Muscle of leg (tissue), 16 donors: ENCODE measurements at places on chromosomes 7 and 10.

DNA sequence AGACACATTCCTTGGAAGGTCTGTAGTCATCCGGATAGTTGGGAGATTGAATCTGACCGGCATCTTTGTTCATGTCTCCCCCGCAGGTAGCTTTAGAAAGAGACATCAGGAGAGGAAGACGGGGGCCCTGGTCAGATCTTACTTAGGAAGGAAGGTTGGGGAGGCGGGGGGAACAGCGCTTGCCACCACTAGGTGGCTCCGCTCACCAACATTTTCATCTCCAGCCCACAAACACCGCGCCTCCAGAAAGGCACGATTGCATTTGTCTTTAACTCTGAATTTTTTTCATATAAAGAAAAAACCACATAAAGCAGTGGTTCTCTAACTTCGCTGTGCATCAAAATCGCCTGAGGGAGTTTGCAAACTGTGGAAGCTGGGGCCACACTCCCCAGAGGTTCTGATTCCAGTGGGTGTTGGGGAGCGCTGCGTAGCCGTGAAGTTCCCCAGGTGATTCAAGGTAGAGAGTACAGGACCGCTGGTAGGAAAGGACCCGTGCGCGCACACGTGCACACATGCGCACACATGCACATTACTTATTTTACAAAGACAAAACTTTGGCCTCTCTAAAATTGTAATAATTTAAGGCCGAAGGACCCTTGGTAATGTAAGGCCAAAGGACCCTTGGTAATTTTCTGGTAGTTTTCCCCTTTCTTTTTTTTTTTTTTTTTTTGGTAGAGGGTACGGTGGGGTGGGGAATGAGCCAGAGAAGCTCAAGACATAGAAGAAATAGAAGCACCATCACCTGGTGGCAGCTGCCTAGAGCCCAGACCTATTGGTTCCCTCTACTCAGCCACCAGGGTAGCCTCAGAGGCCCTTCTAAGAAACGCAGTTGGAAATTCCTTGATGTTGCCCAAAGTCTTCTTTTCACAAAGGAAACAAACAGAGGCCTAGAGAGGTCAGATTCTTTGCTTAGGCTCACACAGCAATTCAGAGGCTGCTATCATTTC lies 37.4 kb upstream of the OPALIN start:
- H3K4me3 ChIP-seq: no peak overlapping the region
- peaks cover 19% of the 10 kb centered on the region for H3K4me1 ChIP-seq
- no peaks in the 10 kb centered on the region for H3K36me3 ChIP-seq
- peak; percentile 85 for DNase-seq
- H3K27me3 ChIP-seq: peaks cover 54% of the 10 kb centered on the region
- no peak overlapping the region for H3K27ac ChIP-seq

- no peaks in the 10 kb centered on the region for H3K36me3 ChIP-seq
- no peak overlapping the region for H3K4me3 ChIP-seq
- peak overlapping the region; percentile 64 for H3K27ac ChIP-seq
- H3K4me1 ChIP-seq: peaks cover 13% of the 10 kb centered on the region
Measured at GRCh38 chr10:3623746-3624145, 161.3 kb downstream of the KLF6 start.

GRCh38 chr7:71574153-71574860 lies 442.4 kb downstream of the GALNT17 start:
- no peak overlapping the region for H3K4me3 ChIP-seq
- DNase-seq: no peak
- no peak overlapping the region for H3K27ac ChIP-seq
- no peaks in the 10 kb centered on the region for H3K36me3 ChIP-seq

GRCh38 chr7:139566736-139567646 lies 43.5 kb downstream of the CLEC2L start:
- peaks cover 13% of the 10 kb centered on the region for H3K36me3 ChIP-seq
- no peaks in the 10 kb centered on the region for H3K27me3 ChIP-seq
- no peak for DNase-seq
- no peak overlapping the region for H3K27ac ChIP-seq
- no peak overlapping the region for H3K4me3 ChIP-seq

DNA sequence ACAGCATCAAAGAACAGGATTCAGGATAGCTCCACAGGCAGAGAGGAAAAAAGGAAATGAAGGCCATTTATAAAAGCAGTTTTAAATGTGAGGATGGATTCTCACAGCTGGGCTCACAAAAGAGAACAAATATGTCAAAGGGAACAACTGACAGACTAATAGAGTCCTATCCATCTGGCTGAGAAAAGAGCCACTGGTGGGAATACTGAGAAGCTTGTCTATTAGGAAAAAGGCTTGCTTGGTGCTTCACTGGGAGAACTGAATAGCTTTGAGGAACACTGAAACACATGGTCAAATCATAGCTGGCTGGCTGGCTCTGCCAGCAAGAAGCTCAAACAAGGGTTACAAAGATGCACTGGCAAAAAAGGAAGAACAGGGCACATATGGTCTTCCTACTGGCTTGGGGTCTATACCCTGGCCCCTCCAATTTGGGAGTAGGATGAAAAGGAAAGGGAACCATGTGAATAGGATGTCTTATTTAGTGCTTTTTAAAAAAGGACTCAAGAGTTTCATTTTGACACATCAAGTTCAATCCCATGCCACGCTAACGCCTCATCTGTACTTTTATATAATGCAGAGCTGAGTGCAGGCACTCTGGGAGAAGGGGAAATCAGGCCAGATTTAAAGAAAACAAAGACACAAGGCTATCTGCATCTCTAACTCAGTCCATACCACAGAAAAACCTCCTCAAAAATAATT lies 44.8 kb upstream of the KCNIP2 start:
- no peaks in the 10 kb centered on the region for H3K36me3 ChIP-seq
- no peaks in the 10 kb centered on the region for H3K4me1 ChIP-seq
- H3K27me3 ChIP-seq: no peaks in the 10 kb centered on the region
- no peak overlapping the region for H3K4me3 ChIP-seq
